ENCODE measurements at places on chromosomes 4 and X. TPM values are rescaled to one million over a fixed set of nuclear protein-coding genes. Genes with fewer than 3 reads are reported as not detected.
A peak's percentile ranks its signal among the peaks of the same experiment; 100 is the strongest.

Gene MAGEB3
- not detected for total RNA-seq

GRCh38 chrX:39827951-39828350 lies 269.8 kb downstream of the BCOR start:
- DNase-seq: peak; percentile 91

DNA sequence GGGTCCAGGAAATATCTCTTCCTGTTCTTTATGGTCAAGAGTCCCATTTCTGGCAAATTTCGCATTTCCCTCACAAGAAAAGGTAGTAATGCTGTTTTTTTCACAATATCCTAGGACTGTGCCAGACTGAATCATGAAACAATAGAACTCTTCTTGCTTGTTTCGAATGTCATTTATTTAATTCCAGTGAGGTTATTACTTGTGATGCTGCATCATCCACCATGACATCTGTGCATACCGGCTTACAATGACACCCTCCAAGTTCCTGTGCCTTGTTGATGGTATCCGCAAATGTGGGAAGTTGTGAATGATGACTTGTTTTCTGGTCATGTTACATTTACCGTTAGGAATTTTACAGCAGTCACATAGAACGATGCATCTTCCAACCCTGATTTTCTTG lies 42.9 kb upstream of the SPRY1 start:
- no peak for DNase-seq

Gene LRPAP1
- total RNA-seq: 15.3 TPM

Gene ENAM
- total RNA-seq: not detected

DNA sequence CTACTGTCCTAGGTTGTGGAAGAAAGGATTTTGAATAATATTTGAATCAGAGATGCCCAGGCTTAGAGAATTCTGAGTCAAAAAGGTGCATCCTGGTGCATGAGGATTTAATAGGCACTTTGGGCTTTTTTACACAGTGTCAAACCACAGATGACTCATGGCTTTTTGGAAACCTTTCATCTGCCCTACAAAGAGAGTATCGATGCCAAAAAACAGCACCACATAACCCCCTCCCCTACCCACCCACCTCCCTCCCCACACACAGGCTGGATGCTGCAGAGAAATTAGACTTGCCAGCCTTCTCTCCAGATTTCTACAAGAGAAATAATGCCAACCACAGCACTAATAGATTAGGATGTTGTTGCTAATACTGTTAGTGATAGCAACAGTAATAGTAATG lies 779.3 kb downstream of the NLGN4X start:
- DNase-seq: no peak

- DNase-seq: no peak
These were observed 18.7 kb upstream of the CDKL5 start for GRCh38 chrX:18406531-18407266.

Gene BCLAF3
- total RNA-seq: 5.6 TPM

DNA sequence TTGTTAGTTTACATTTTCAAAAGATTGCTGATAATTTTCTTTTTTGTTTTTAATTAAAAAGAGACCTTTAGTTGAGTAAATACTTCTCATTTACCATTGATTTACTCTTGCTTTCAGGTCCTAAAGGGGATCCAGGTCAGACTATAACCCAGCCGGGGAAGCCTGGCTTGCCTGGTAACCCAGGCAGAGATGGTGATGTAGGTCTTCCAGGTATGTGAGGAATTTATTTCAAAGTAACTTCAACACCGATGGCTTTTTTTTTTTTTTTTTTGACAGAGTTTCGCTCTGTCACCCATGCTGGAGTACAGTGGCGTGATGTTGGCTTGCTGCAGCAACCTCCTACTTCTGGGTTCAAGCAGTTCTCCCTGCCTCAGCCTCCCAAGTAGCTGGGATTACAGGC lies 135.1 kb downstream of the IRS4 start:
- DNase-seq: no peak

- DNase-seq: no peak
These were observed 191.1 kb upstream of the ANXA3 start for GRCh38 chr4:78360466-78360865.

- peak; percentile 82 for DNase-seq
These were observed 1.5 kb downstream of the P2RY8 start for GRCh38 chrX:1535241-1536041.

- DNase-seq: no peak
These were observed 62.8 kb downstream of the LRBA start for GRCh38 chr4:150952167-150952845.

GRCh38 chr4:88791274-88791673 lies 93.6 kb upstream of the NAP1L5 start:
- DNase-seq: peak; percentile 56

DNA sequence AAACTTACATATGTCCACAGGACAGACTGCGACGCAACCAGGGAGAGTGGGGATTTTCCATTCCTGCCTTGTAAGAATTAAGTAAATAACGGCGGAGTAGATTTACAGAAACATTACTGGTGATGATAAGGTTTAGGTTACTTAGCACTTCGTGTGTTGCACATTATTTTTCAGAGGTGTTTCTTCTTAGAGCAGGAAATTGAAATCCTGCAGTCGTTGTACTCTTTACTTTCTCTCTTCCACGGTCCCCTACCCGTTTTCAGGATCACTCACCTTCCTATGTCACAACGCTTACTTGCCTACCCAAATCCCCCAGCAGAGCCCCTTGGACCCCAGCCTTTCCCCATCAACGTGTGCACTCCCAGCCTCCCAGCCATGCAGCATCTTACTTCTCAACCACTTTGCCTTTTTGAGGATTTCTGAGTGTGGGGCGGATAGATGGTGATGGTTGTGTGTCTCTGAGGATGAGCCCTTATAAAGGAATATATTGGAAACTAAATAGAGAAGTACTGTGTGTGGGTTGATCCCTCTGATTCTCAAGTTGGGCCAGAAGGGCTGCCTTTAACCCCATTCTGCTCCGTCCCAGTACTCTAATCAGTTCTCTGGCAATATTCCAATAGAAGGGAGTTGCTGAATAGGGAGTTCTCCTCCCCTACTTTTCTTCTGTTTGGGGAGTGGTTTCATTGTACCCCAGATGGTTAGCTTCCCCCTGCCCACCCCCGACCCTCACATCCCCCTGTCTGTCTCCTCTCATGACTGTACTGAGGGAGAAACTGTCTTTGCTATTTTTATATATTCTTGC lies 1.6 kb downstream of the MID2 start:
- DNase-seq: no peak

DNA sequence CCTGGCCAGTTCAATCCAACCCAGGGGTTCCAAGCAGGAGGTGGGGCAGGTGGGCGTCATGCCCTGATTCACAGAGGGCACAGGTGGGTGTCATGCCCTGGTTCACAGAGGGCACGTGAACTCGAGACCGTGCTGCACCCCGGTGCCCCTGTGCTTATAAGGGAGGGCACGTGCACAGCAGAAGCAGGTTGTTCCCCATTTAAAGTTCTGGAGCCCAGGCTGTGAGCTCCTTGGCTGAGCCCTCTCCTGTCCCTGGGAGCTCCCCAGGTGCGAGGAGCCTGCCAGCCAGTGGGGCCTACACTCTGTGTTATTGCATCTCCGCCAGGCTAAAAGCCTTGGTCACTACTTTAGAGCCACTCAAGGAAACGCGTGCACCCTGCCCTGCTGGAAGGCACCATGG lies 3.2 kb upstream of the CPZ start:
- no peak for DNase-seq

- no peak for DNase-seq
These were observed 166.5 kb downstream of the MAML3 start for GRCh38 chr4:139987502-139987850.

Gene PAGE4
- not detected for total RNA-seq

DNA sequence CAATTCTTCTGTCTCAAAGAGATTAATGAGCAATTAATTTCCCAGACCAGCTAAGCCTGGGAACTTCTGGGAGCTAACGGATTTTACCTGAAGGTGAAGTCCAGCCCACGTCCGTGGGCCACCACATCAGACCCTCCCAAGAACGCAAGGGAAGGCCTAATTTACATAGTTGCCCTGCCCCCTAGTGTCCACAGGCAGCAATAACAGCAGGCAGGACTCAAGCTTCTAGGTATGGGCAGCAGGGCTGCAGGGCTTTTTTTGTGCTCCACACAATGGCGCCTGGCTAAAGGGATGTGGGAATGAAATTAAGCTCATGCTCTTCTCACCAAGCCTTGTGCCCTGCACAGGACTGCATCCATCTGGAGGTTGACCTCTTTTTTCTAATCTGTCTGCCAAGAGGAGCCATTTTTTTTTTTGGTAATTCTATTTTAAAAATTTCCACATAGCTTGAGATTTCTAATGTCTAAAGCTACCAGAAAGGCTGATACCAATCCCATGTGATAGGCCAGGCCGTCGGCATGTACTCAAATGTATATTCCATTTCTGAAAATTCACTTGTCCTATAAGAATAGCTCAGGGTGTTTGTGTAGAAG lies 111.9 kb upstream of the TMEM164 start:
- DNase-seq: peak; percentile 85

GRCh38 chr4:131603705-131604104 lies 1545.4 kb upstream of the PCDH10 start:
- no peak for DNase-seq

Gene CITED1
- total RNA-seq: not detected

GRCh38 chr4:155403886-155404285 lies 27.1 kb upstream of the MAP9 start:
- peak; percentile 92 for DNase-seq

DNA sequence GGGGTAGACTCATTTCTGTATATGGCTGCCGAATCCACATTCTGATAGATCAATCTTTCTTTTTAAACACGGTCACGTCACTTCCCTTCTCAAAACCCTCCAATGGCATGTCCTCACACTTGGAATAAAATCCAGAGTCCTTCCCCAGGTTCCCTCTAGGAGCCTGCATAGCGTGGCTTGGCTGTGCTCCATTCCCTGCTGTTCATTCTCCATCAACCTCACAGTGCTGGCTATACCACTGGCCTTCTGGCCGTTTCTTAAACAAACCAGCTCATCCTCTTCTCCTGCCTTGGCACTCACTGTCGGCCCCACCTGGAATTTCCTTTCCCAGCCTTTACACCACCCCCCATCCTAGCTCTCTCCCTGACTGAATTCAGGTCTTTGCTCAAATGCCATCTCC lies 77.1 kb downstream of the RBM47 start:
- no peak for DNase-seq

Gene TLR6
- 12.4 TPM for total RNA-seq

DNA sequence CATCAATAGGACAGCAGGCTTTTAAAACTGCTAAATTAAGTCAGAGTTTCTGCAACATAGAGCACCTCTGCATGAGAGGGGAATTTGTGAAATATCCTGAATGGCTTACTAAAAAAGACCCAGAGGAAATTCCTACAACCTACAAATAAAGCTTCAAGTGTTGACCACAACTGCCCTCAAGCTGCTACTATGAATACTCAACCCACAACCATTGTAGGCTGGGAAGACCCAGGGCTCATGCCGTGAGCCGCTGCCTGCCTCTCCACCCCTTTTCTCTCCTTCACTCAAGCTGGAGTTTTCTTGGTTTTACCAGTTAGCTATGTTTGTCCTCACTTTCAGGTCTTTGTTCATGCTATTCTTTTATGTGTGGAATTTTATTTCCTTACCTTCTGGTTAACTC lies 151.6 kb downstream of the EMCN start:
- no peak for DNase-seq

Gene C1QTNF7
- total RNA-seq: not detected

Gene GLRA3
- not detected for total RNA-seq

GRCh38 chr4:98873059-98873458 lies 55.9 kb downstream of the EIF4E start:
- DNase-seq: no peak

- DNase-seq: no peak
These were observed 81.5 kb downstream of the ZNF674 start for GRCh38 chrX:46463682-46464081.

GRCh38 chr4:78032446-78032845 lies 24.7 kb upstream of the FRAS1 start:
- no peak for DNase-seq

- DNase-seq: no peak
These were observed 11.9 kb upstream of the DCAF4L1 start for GRCh38 chr4:41969671-41970070.

Gene SPINK2
- total RNA-seq: not detected

Gene PUDP
- 41.2 TPM for total RNA-seq

DNA sequence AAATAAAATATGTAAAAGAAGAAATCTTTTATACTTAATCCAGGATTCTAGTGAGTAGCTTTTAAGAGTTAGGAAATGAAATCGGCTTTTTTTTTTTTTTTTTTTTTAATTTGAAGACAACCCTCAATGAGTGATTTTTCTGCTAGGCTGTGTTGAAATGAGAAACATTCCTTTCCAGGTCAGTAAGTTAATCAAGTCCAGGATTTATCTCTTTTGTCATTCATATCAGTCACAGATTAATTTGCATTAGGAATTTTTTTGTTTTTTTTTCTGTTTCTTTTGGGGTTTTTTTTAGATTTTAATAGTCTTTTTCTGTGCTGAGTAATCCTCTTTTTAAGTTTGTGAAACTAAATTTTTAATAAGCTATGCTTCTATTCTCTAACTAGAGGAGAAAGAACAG lies 448.1 kb downstream of the ADGRL3 start:
- DNase-seq: no peak

DNA sequence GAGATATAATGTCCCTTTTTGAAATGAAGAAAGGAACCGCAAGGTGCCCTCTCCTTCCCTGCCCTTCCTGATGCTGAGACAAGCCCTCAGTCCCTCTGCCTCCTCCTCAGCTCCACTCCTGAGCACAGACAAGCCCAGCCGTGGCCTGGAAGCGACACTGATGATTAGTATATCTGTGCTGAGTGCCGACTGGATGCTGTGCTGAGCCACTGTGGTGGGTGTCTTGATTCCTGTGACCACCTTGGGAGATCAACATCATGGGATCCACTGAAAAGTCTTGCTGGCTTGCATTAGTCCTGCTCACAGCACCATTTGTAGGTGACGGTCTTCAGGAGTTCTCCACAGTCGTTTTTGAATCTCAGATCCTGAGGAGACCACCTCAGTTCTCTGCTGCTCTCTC lies 59.5 kb upstream of the HGFAC start:
- no peak for DNase-seq

DNA sequence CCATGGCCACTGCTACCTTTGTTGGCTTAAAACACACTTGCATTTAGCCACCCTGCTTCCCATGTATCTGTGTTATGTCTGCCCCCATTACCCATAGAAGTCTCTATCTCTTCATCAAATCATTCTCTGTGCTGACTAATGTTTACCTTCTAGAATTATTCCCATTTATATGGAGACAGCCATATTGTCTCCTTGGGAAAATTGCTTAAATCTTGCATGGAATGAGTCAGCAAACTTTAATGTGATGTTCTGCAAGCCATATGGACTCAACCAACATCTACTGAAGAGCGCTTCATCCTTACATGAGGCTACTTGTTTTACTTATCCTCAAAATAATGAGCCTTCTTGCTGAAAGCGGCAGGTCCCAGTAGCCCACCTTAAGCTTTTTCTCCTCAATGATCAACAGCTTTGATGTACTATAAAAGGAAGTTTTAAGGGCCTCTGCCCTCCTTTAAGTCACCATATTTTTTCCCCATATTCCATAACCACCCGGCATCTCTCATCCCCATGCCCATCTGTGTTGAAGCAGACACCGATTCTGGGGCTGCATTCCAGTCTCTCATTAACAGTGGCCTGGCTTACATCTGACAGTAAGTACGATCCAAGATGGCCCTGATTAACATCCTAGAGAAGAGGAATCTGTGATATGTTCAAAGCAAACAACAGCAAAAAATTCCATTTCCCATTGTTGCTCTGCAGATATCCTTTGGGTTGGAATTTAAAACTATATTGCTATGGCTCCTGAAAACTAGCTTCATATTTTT lies 130.4 kb downstream of the ARHGAP6 start:
- no peak for DNase-seq

GRCh38 chr4:147822128-147822527 lies 90.2 kb downstream of the ARHGAP10 start:
- no peak for DNase-seq

GRCh38 chrX:36422368-36422767 lies 502.8 kb downstream of the CFAP47 start:
- no peak for DNase-seq
